ENCODE measurements at places on chromosomes 13 and 19.

DNA sequence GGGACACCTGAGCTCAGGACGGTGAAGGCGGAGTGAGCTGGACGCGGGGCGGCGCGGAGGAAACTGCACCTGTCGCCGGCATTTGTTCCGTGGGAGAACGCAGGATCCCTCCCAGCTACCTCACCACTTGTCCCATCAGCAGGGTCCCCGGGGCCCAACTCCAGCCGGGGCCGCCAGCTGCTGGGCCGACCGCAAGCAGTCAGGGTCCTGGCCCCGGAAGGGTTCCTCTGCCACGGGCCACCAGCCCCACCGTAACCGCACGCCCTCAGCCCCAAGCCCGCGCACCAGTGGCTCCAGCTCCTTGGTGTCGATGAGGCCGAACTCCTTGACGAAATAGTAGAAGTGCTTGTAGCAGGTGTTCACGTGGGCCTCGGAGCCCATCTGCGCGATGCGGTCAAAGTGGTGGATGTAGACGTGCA is 19.6 kb downstream of the MOB3A start:
- ATAC-seq: no peak

DNA sequence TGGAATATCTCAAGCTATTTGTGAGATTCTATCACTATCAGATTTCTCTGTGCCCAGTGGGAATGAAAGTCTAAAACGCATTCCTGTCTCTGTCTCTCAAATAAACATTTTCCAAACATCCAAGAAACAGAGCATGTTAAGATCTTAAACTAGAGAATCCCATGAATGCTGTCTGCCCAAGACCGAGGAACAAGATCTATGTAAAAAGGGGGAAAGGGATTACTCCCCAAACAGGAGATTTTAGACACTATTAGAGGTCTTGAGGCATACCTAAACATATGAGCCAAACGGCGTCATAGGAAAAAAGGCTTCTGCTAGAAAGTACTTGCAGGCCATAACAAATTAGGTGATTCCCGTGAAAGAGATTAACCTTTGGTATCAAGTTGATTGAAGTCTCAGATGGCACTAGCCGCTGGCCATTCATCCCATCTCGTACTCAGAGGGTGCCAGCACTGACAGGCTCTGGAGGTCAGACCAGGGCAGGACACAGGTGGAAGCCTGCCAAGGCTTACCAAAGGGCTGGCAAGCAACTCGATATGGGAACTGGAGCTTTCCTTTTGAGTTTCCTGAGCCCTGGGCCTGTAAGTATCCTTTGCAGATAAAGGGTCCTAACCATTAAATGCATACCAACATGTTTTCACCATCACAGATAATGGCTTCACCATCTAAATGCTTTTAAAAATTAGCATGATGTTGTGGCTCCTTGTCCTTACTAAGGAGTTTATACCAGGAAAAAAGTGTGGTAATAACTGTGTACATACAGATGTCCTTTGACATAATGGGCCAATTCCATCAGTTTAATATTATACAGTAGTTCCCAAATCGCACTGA is 225.2 kb downstream of the FOXO1 start:
- no peak for ATAC-seq

DNA sequence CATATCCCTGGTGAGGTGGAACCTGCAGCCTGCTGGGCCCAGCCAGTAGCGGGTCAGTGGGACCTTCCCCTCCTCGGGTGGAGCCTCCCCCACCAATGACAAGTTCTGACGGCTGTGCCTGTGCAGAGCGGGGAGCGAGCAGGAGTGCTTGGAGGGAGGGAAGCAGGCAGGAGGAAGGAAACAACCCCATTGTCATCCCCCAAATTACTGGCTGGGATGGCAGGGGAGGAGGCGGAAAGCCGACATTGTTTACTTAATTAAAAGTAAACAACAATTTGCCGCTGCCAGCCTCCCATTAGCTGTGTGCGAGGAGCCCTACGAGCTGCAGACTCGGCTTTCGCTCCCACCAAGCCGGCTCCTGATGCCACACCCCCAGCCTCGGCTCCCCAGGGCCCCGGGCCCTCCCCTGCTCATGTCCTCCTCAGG is 45.5 kb downstream of the LYL1 start:
- ATAC-seq: no peak

DNA sequence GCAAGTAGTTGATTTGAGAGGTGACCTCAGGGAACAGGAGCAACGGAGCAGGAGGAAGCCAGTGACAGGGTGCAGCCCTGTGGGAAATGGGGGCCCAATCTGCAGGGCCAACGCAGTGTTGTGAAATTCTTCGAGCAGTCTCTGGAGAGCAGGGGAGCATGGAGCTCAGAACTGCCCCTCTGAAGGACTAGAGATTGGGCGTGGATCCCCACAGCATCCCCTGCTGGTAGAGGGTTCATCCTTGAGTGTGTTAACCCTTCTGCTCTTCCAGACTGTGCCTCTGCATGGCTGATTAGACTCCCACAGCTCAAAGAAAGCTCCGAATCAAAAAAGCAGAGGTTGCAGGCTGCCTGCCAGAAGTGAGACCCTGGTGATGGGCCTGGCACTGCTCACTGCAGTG is 77.9 kb upstream of the UQCRFS1 start:
- ATAC-seq: no peak

DNA sequence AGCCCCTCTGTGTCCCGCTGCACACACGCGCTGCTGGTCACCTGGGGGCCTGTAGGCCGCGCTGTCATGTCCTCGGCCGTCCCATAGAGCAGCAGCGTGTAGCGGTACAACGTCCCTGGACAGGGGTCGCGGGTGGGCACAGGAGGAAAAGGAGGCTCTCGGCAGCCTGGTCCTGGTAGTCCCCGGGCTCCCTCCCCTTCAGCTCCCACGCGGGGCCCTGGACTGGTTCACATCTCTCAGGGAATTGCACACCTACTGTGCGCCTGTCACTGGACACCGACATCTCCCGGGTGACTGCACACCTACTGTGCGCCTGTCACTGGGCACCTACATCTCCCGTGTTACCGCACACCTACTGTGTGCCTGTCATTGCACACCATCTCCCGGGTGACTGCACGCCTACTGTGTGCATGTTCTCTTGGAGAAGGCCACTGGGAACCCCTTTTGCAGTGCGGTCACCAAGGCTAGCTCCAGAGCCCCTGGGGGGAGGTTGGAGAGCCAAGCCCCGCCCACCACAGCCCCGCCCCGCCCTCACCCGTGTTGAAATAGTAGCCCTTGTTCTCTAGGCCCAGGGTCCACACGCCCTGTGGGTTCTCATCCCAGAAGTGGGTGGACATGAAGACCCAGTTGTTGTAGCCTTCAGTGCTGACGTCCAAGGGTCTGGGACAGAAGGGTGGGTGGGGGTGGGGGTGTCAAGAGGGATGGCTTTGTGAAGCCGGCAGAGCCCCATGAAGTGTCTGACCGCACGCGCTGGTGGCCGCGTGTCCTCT is 3.5 kb upstream of the C19orf25 start:
- no peak for ATAC-seq

DNA sequence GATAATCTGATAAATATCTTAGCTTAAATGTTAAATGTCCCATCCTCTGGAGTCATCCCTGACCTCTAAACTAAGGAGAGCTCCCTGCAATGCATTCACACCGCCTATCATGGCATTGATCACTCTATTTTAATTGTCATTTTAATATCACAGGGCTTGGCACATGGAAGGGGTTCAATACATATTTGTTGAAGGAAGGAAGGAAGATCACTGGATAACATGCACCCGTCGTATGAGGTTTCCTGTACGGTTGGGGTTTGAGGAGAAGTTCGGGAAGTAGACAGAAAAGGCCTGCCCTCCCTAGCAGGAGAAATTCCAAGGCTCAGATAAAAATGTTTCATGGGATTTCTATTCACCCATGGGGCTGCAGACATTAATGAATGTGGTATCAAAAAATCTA is 102.0 kb downstream of the MBNL2 start:
- ATAC-seq: no peak

DNA sequence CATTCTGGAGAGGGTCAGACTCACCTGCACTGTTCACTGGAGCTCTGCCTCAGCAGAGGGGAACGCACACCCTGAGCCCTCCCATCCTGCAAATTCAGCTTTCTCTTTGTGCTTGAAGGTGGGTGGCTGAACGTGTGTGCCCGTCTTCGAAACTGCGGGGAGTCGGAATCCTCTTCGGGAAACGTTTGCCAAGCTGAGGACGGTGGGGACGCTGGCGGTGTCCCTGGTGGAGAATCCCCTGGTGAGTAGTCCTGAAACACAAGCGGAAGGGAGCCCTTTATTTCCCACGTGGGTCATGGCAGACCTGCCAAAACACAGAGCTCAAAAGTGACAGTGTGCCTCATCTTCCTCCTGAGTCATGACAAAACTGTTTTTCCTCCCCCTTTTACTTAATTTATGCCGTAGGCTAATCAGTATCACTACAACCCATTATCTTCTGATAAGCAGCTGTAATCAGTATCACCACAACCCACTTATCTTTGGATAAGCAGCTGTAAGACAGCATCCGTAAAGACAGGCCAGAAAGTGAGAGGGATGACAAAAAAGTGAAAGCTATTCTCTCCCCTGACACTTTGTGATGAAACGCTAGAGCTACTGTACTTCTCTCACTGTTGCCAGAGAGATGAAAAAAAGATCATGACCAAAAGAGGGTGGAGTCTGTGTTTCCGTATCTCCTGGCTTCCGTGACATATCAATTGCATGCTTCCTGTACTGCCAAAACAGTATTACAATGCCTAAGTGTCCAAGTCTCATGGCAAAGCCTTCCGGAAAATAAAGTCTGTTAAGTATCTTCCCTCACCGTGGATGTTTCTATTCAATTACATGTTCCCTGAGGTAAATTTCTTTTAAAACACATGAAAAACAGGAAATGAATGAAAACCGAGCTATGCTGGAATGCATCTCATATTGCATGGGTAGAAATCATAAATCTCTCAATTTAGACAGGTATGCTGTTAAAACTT is 155.5 kb downstream of the TBC1D4 start:
- no peak for ATAC-seq

- no peak for ATAC-seq
Observed at GRCh38 chr19:38565691-38566105, 52.1 kb downstream of the MAP4K1 start.

DNA sequence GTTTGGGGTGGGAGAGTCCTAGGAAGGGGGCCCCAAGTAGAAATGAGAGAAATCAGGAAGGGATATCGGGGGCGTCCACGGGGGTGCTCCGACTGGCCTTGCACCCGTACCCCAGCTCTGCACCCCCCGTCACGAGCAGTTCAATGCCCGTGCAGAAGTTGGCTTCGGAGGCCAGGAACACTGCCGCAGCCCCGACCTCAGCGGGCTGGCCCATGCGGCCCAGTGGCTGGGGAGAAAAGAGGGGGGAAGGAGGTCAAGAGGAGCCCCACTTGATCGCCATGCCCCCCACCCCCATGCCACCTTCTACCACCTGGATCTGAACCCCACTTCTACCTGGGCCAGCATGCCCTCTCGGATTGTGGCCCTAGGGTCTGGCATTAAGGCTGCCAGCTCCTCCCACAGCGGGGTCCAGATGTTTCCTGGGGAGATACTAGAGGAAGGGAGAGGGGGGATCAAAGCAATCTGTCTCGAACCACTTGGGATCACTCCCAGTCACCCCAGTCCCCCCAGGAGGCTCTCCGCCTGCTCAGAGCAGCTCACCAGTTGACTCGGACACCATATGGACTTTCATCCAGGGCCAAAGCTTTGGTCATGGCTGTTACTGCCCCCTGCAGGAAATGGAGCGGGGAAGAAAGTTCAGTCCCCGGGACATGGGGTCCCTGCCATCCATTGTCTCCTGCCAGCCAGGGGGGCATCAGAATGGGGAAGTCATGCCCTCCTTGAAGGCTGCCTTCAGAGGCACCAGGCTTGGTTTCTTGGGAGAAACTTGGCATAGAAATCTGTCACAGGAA is 2.5 kb upstream of the BCAT2 start:
- no peak for ATAC-seq

DNA sequence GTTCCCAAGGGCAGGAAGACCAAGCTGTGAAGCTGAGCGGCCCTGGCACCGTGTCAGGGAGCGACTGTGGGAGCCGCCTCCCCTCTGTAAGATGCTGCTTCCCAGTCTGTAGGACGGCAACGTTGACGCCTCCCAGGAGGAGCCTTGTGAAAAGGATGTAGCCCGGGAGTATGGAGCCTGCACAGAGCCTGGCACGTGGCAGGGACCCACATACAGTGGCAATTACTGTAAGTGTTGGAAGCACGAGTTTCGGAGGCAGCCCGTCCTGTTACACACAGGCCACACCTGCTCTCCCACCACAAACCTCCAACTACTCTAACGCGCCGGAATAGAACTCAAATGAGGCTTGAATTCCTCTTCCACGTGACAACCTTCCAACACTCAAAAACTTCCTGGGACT is 6.6 kb downstream of the RAB20 start:
- no peak for ATAC-seq

Data from motor neuron (in vitro differentiated cells).